ENCODE measurements at places on chromosomes 5 and 9.

GRCh38 chr5:154728939-154729588 is 26.1 kb upstream of the LARP1 start:
- no peak for DNase-seq

DNA sequence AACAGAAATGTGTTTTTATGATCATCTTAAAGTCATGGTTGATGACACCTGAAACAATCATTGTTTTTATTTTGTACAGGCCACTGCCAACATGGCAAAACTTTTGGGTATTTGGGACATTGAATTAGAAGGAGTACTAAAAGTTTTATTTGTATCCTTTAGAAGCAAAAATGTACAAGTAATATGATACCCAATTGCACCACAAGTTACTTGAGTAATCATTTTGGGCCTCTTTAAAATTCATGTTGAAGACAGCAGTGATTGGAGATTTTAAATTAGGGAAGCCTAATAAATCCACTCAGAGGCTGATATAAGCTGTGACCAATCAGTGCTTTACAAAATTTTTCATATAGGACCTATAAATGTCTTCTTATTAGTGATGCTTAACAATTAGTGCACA is 212.9 kb downstream of the MARCHF11 start:
- DNase-seq = no peak

DNA sequence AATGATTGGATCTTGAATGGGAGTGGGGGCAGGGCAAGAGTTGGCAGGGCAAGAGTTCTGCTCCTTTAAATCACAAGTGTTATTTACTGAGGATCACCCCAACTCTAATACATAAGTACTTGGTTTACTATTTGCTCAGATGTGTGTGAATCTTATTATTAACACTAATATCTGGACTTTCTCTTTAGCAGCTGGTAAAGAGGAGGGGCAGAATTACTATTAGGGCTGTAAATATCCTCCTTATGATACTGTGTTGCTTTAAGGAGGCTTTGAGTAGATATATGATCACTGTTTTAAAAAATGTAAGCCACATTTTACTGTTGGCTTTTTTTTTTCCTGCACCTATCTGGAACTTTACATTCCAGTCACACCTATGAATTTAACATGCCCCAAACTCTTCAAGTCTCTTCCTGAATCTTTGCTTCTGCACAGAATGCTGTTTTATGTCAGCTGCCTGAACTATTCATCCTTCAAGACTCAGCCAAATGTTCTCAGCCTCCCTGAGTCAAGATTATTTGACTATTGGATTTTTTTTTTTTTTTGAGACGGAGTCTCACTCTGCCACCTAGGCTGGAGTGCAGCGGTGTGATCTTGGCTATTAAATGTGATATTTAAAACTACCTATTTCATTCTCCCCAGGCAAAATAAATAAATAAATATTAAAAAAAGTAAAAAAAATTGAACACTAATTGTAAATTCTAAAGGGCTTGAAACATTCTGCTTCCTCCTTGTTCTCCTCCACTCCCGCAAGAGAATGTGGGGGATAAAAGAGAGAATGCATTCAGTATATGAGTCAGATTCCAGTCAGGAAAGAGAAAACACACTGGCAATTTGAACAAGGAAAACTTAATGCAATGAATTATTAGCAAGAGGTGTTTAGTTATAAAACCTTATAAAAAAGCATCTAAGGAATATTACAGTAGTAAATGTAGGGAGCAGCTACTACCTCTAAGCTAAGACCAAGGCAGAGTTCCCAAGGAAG is 99.3 kb downstream of the FOCAD start:
- no peak for DNase-seq

DNA sequence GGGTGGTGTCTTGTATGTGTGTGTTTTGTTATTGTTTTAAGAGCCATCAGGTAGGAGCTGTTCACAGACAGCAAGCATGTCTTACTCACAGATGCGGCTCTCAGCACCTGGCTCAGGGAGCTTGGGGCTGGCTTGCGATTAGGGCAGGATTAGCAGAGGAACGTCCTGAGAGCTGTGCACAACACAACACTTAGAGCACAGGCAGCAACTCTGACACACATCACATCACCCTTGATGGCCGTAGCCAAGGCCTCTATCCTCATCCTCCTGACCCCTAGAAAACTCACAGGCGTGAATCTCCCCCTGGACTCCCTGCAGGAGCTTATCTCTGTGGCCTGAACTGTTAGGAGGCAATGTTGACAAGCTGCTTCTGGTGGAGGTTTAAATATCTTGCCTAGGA is 7.1 kb upstream of the IL17B start:
- DNase-seq = no peak

- no peak for DNase-seq
Measured at GRCh38 chr5:128020012-128020411, 63.6 kb upstream of the SLC12A2 start.

- no peak for DNase-seq
Measured at GRCh38 chr5:72268753-72269410, 51.2 kb downstream of the MRPS27 start.

DNA sequence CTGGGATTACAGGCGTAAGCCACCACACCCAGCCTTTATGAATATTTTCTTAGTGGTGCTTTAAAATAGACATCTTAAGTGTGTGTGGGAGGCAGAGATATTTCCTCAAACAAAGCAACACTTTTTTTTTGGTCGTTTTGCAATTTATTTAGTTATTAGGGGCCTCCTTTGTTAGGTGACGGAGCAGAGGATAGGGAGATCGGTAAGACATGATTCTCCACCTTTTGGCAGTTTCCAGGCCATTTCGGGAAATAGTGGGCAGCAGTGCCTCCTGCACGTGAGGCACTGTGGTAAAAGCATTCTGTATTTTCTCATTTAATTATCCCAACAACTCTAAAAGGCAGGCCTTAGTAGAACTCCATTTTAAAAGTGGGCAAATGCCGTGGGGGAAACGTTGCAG is 1.9 kb downstream of the OCLN start:
- no peak for DNase-seq
